ENCODE measurements at places on chromosomes 5 and 9. TPM values are rescaled to one million over a fixed set of nuclear protein-coding genes. Genes with fewer than 3 reads are reported as not detected.

GARNL3 gene
- 1.4 TPM for polyA plus RNA-seq

PCDHAC1 gene
- polyA plus RNA-seq = not detected

TAS2R1 gene
- polyA plus RNA-seq = not detected

FBXL7 gene
- not detected for polyA plus RNA-seq

GFI1B gene
- 0.63 TPM for polyA plus RNA-seq

NFIB gene
- polyA plus RNA-seq = not detected

QRFP gene
- polyA plus RNA-seq = 0.07 TPM

DNA sequence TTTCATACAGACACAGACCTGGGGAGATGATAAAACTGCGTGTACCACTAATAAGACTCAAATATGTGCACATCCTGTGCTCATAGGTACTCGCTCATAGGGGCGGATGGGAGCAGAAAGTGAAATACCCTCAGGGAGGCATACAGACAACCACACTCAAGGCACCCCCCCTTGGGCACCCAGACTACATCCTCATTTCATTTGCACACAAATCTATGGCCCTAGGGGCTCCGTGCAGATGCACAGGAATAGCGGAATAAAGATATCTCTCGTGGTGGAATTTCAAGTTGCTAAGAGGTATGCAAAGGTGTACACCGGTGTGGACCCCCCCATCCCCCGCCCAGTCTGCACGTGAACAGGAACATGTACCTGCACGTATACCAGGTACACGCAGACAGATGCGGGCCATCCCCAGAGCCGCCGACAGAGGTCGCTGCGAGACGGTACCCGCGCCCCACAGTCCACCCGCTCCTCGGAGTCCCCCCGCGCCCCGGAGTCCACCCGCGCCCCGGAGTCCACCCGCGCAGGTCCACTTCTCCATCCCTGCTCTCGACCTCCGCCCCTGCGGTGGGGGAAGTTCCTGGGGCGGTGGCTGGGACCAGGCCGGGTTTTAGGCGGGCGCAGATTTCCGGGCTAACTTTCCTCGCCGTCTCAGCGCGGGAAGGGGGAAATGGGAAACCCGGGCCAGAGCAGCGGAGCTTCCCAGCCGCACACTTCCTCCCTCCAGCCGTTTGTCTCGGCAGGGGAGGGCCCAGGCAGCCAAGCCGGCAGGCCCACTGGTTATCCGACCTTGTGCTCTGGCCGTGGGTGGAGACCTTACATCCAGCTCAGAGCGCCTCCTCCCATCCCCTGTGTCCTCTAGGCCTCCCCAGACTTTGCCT lies 1.0 kb upstream of the IL12B start:
- peaks cover 55% of the 10 kb centered on the region for H3K4me1 ChIP-seq
- no peaks in the 10 kb centered on the region for H3K36me3 ChIP-seq
- H3K4me3 ChIP-seq = peak overlapping the region; percentile 54
- DNase-seq = peak; percentile 83
- H3K27me3 ChIP-seq = no peaks in the 10 kb centered on the region

- peak overlapping the region; percentile 93 for H3K4me3 ChIP-seq
- DNase-seq = peak; percentile 62
- peak overlapping the region; percentile 98 for H3K27ac ChIP-seq
- peaks cover 49% of the 10 kb centered on the region for H3K4me1 ChIP-seq
- H3K27me3 ChIP-seq = no peaks in the 10 kb centered on the region
Observed at GRCh38 chr9:37035648-37036370, 1.7 kb upstream of the PAX5 start.

- H3K36me3 ChIP-seq = peaks cover 13% of the 10 kb centered on the region
- H3K4me3 ChIP-seq = peak overlapping the region; percentile 74
- no peaks in the 10 kb centered on the region for H3K27me3 ChIP-seq
- peaks cover 48% of the 10 kb centered on the region for H3K4me1 ChIP-seq
- DNase-seq = peak; percentile 89
- H3K27ac ChIP-seq = peak overlapping the region; percentile 41
Observed at GRCh38 chr5:150625831-150626746, 14.4 kb upstream of the SYNPO start.

GRCh38 chr5:172999372-172999973 lies 15.9 kb downstream of the ATP6V0E1 start:
- H3K4me3 ChIP-seq = no peak overlapping the region
- no peaks in the 10 kb centered on the region for H3K27me3 ChIP-seq
- H3K27ac ChIP-seq = no peak overlapping the region
- peaks cover 25% of the 10 kb centered on the region for H3K4me1 ChIP-seq
- DNase-seq = no peak

DNA sequence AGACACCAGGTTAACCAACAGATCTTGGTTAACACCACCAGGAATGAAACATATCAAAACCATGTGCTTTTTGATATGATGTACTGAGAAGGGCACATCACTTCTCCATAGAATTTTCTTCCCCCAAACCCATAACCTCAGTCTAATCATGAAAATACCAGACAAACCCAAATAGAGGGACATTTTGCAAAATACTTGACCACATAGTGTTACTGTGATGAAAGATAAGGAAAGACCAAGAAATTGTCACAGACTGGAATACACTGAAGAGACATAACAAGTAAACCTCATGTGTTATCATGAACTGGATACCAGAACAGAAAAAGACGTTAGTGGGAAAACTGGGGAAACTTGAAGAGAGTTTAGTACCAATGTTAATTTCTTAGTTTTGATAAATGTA lies 74.9 kb upstream of the VCAN start:
- no peaks in the 10 kb centered on the region for H3K4me1 ChIP-seq
- H3K4me3 ChIP-seq = no peak overlapping the region
- no peaks in the 10 kb centered on the region for H3K27me3 ChIP-seq
- no peak for DNase-seq
- no peaks in the 10 kb centered on the region for H3K36me3 ChIP-seq
- no peak overlapping the region for H3K27ac ChIP-seq

GRCh38 chr5:79955356-79955895 lies 35.6 kb downstream of the MTX3 start:
- H3K27ac ChIP-seq = no peak overlapping the region
- H3K27me3 ChIP-seq = peaks cover 5% of the 10 kb centered on the region
- H3K36me3 ChIP-seq = no peaks in the 10 kb centered on the region
- no peak for DNase-seq

DNA sequence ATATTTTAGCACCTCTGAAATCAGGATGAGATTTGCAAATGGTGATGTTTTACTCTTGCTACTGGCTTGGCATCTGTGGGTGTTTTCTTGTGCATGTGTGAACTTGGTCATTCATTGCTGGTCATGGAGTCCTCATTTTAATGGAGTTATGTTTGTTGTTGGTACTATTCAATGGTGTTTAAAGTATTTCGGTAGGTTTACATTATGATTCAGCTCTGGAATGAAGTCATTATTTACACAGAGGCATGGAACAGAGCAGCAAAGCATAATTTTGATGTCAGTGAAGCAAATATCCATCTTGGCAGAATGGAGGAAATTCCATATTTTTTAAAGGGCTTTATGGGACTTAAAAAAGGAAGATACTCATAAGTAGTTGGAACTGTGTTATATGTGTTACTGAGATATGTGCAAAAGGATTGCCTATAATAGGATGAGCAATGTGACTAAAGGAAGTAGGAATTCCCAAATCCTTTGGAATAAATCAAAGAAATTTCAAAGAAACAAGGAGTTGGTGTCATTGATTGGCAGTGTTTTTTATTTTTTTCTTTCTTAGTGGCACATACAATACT lies 147.4 kb downstream of the ACTBL2 start:
- no peaks in the 10 kb centered on the region for H3K36me3 ChIP-seq
- H3K4me3 ChIP-seq = no peak overlapping the region
- H3K27me3 ChIP-seq = no peaks in the 10 kb centered on the region
- no peak overlapping the region for H3K27ac ChIP-seq

DNA sequence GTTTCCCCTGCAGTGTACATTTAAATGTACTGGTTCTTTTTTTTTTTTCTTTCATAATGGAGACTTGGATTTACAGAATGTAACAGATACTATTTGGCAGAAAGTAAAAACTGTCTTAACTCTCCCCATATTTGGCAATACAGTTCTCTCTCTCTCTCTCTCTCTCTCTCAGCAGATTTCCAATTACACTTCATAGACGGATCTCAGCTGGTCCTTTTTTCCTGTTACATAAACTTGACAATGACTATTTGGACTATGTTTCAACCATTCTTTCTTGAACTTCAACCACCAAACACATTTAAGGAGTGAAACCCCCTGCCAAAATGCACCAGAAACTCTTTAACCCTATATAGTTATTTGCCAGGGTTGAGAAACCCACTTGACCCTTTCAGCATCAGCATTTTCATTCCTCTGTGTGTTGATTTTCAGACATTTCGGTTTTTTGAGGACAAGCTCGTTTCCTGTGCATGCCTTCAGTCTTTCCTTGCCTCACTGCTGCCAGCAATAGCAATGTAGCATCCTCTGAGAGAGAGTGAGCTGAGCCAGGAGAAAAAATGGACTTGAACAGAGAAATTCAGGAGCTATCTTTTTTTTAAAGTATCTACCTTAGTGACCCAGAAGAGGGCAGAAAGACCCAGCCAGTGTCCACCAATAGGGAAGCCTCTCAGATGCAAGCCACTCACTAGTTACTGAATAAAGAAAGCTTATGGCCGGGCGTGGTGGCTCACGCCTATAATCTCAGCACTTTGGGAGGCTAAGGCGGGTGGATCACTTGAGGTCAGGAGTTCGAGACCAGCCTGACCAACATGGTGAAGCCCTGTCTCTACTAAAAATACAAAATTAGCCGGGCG lies 26.0 kb upstream of the GNA14 start:
- H3K27me3 ChIP-seq = no peaks in the 10 kb centered on the region
- H3K4me1 ChIP-seq = no peaks in the 10 kb centered on the region
- no peak overlapping the region for H3K4me3 ChIP-seq
- DNase-seq = no peak
- H3K27ac ChIP-seq = no peak overlapping the region
- H3K36me3 ChIP-seq = no peaks in the 10 kb centered on the region

DNA sequence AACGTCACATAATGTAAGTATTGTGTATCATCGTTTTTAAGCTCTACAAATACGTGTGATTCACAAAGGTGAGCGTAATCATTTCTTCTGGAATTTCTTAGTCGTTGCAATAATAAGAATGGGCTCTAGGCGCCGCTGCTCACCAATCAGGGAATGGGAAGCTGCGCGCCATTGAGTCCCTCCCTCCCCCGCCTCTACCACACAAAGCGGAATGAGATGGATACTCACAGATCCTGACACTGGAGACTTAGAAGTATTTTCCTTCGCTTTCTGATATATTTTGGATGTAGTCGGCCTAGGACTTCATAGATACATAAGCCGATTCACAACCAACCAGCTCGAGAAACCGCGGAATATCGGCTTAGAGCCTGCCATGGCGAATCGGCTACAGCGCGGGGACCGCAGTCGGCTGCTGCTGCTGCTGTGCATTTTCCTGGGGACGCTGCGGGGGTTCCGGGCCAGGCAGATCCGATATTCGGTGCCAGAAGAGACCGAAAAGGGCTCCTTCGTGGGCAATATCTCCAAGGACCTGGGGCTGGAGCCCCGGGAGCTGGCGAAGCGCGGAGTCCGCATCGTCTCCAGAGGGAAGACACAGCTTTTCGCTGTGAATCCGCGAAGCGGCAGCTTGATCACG lies at the start of gene PCDHGA11:
Gene PCDHGA11, plus strand, starts transcription at position 197 of the 634 bp plus-strand sequence. Its CDS starts 177 bp downstream, at position 374.
- H3K4me1 ChIP-seq = peaks cover 12% of the 10 kb centered on the region
- no peaks in the 10 kb centered on the region for H3K36me3 ChIP-seq
- peak; percentile 68 for DNase-seq
- no peak within 1 kb of the TSS for H3K27ac ChIP-seq
- H3K4me3 ChIP-seq = peak within 1 kb of the TSS; percentile 53

DNA sequence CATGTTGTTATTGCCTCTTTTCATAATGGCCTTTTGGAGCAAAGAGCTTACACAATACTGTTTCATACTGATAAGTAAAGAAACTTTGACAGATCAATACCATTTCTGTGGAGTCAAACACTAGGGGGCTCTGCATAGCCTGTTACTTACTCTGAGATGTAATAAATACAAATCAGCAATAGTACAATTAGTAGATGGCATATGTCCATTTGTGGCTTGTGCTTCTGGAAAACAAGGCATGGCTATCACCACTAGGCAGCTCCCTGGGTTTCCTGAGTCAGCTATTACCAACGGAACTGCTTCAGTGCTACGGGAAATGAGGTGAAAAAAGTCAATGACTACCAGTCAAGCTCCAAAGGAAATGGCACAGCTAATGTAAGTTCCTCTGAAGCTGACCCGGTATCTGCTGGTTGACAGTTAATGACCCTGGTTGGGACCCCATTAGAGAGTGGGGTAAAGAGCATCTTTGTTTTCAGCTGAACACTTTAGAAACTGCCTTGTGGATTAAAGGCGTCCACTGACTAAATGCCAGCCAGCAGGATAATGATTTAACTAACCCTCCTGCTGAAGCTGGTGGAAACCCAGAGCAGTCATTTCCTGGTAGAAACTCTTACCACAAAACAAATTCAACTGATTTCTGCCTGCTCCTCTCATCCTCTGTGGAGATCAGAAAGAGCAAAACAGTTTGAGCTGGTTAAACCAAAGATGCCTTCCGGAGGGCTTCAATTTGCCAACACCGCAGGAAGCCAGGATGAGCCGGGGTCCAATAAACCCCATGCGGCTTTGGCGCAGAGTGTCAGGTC lies 69.0 kb upstream of the FAM169A start:
- no peaks in the 10 kb centered on the region for H3K36me3 ChIP-seq
- H3K4me1 ChIP-seq = no peaks in the 10 kb centered on the region
- H3K27ac ChIP-seq = no peak overlapping the region
- DNase-seq = no peak

- no peak overlapping the region for H3K27ac ChIP-seq
- no peak for DNase-seq
- H3K36me3 ChIP-seq = no peaks in the 10 kb centered on the region
- H3K27me3 ChIP-seq = no peaks in the 10 kb centered on the region
- no peak overlapping the region for H3K4me3 ChIP-seq
- no peaks in the 10 kb centered on the region for H3K4me1 ChIP-seq
Observed at GRCh38 chr9:21160178-21160577, 6.3 kb downstream of the IFNA21 start.

DNA sequence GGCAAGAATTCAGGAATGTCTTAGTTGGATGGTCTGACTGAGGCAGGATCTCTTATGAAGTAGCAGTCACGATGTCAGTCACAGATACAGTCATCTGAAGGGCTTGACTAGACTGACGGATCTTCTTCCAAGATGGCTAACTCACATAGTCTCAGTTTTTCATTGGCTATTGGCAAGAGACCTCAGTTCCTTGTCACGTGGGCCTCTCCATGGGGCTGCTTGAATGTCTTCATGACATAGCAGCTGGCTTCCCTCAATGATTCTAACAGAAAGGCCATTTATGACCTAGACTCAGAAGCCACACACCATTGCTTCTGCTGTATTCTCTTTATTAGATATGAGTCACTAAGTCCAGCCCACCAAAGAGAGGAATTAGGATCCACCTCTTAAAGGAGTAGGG lies 4.7 kb downstream of the APC start:
- H3K4me1 ChIP-seq = peaks cover 7% of the 10 kb centered on the region
- H3K36me3 ChIP-seq = no peaks in the 10 kb centered on the region
- H3K4me3 ChIP-seq = no peak overlapping the region
- no peak overlapping the region for H3K27ac ChIP-seq
- H3K27me3 ChIP-seq = no peaks in the 10 kb centered on the region
- DNase-seq = no peak

DNA sequence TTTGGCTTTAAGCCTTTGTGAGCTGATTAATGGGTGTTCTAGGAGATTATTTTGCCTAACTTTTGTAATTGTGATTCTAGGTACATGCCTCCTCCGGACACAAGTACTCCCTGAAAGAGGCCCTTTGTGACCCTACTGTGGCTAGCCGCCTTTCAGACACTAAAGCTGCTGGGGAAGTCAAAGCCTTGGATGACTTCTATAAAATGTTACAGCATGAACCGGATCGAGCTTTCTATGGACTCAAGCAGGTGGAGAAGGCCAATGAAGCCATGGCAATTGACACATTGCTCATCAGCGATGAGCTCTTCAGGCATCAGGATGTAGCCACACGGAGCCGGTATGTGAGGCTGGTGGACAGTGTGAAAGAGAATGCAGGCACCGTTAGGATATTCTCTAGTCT lies 13.6 kb downstream of the ITGA1 start:
- H3K27ac ChIP-seq = no peak overlapping the region
- peak; percentile 17 for DNase-seq
- no peaks in the 10 kb centered on the region for H3K27me3 ChIP-seq
- no peaks in the 10 kb centered on the region for H3K36me3 ChIP-seq
- H3K4me3 ChIP-seq = no peak overlapping the region

All from B cell (primary cell).